ENCODE measurements at places on chromosomes 5 and 9. TPM values are rescaled to one million over a fixed set of nuclear protein-coding genes. Genes with fewer than 3 reads are reported as not detected.

UGT3A2 gene
- total RNA-seq: not detected

DRD1 gene
- total RNA-seq: not detected

CCDC171 gene
- total RNA-seq: 2.9 TPM

ACSL6 gene
- not detected for total RNA-seq

NR2F1 gene
- total RNA-seq: 1.5 TPM

STING1 gene
- 42.8 TPM for total RNA-seq

SLC34A3 gene
- not detected for total RNA-seq

TEX53 gene
- not detected for total RNA-seq

NHP2 gene
- total RNA-seq: 154 TPM

SPARC gene
- 991 TPM for total RNA-seq

TRIM7 gene
- 2.1 TPM for total RNA-seq

PCDHA12 gene
- total RNA-seq: 0.22 TPM

TMEM215 gene
- total RNA-seq: not detected

PCDHAC1 gene
- 0.98 TPM for total RNA-seq

FGFR4 gene
- not detected for total RNA-seq

CTXN3 gene
- not detected for total RNA-seq

WHRN gene
- total RNA-seq: 0.82 TPM

LEAP2 gene
- 4.2 TPM for total RNA-seq

SLCO6A1 gene
- not detected for total RNA-seq

FABP6 gene
- not detected for total RNA-seq

PCDHGA6 gene
- 6.2 TPM for total RNA-seq

IFNA21 gene
- not detected for total RNA-seq

LCN9 gene
- not detected for total RNA-seq

SLC6A3 gene
- 0.16 TPM for total RNA-seq

HTR1A gene
- not detected for total RNA-seq

EGFL7 gene
- total RNA-seq: 161 TPM

FOXD4L3 gene
- not detected for total RNA-seq

ZNF883 gene
- total RNA-seq: not detected

ARHGEF37 gene
- total RNA-seq: 4.6 TPM

MSX2 gene
- total RNA-seq: 0.34 TPM

ENC1 gene
- 6.8 TPM for total RNA-seq

MCIDAS gene
- total RNA-seq: not detected

BTNL9 gene
- total RNA-seq: 174 TPM

SETX gene
- total RNA-seq: 66.7 TPM
